Hindlimb muscle (tissue), 1 donor: ENCODE measurements at places on chromosomes 3 and 15.
A peak's percentile ranks its signal among the peaks of the same experiment; 100 is the strongest.

DNA sequence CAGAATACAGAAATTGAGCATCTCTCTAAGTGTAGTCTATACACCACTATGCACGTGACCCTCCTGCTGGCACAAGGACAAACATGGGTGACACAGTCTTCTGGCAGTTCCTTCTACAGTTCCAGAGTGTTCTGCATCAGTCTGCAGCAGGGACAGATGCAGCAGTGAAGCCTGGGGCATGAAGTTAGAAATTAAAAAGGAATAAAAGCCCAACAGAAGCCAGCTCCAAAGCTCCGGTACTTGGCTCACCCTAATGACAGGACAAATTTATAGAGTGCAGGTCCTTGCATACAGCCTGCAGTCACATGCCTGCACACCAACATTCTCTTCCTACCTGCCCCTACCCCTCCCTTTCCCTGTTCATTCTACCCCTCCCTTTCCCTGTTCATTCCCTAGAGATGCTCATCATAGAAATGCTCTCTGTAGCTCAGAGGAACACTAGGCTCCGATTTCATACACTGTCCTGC is 15.0 kb downstream of the UACA start:
- DNase-seq, result no peak

- DNase-seq, result peak; percentile 40
Measured at GRCh38 chr3:59641169-59641899, 591.5 kb upstream of the CFAP20DC start.

- peak; percentile 92 for DNase-seq
Measured at GRCh38 chr3:40584625-40585189, 59.9 kb downstream of the ZNF621 start.

DNA sequence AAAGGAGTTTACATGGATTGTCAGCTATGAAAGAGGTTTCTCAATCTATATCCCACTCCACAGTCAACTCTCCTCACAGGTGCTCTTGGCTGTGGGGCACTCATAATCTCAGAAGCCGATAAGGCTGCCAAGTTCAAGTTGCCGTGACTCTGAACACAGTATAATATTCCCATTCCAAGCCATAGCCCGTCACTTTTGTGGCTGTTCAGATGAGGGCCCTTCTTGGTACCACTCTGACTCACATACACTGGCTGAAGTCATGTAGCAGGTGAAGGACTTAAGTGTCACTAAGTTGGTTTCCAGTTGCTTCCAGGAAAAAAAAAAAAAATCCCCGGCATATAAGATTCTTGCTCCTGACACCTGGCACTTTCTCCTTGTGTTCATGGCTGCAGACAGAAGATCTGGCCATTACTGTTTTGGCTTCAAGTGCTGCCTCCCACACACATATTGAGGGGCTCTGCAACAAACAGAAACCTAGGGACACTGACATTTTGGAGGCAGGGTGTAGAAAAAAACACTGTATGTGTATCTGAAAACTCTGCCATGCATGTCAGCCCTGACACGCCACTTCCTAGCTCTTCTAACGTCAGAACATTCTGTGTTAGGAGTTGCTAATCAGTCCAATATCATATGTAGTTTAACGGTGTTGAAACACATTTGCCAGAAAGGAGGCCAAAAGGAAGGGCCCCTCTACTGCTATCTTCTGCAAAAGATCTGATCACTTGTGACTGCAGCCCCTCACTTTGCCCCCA is 170.2 kb upstream of the ICE2 start:
- DNase-seq, result no peak

DNA sequence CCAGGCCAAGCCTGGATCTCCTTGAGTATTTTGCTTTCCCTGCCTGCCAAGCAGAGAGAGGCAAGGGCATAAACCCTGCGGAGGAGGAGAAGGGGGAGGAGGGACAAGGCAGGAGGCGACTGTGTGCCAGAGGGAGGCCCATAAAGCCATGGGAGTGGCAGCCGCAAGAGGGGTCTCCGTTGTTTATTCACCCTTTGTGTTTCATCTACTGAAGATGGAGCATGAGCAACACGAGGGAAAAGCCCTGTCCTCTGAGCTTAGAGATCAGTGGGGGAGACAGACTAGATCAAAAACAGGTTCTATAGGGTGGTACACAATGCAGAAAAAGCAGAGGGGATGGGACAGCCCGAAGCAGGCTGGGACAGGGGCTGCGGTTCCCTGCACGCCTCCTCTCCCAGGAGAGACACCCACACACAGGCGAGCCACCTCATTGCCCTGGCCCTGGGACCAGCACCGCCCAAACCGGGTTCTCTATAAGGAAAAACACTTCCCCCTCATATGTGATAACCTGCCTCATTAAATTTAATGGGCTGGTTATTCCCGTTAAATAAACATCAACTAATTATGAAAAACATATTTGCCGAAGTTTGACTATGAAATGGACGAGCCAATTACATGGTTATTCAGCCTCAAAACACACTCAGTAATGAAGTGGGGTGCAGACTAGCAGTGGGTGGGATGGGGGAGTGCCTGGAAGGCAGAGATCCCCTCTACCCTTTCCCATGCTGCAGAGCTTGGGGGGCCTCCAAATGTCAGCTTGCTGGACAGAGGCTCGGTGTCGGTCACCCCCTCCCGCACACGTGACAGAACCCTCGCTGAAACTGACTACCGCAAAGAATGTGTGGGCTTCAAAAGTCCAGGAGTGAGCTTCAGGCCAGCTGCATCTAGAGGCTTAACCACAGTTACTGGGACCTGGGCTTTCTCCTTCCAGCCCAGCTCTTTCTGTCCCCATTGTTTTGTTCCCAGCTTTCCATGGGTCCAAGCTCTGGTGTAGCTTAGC is 14.2 kb upstream of the PLXNA1 start:
- no peak for DNase-seq

DNA sequence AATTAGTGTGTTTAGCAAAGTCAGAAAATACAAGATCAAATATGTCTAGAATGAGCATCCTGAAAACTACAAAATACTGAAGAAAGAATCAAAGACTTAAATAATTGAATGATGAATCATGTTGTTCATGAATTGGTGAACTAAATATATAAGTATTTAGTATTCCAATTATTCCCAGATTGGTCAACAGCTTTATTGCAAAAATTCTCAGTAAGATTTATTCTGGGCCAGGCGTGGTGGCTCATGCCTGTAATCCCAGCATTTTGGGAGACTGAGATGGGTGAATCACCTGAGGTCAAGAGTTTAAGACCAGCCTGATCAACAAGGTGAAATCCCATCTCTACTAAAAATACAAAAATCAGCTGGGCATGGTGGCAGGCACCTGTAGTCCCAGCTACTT is 250.0 kb upstream of the NECTIN3 start:
- DNase-seq, result no peak

DNA sequence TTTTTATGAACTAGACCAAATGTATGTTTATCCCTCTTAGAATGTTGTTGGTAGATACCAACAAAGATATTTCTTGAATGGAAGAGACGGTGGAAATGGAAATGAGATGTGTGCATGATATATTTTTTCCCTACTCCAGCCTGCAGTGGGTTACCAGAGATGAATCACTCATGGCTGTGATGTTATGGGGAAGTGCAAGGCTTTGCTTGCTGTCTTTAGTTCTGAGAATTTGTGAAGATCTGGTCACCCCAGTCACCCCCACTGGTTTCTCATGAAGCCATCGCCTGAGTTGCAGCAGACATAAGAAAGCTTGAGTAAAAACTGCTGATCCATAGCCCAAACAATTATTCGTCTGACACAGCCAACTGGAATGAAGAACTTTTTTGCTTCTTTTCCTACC is 78.1 kb upstream of the EOMES start:
- DNase-seq, result no peak

DNA sequence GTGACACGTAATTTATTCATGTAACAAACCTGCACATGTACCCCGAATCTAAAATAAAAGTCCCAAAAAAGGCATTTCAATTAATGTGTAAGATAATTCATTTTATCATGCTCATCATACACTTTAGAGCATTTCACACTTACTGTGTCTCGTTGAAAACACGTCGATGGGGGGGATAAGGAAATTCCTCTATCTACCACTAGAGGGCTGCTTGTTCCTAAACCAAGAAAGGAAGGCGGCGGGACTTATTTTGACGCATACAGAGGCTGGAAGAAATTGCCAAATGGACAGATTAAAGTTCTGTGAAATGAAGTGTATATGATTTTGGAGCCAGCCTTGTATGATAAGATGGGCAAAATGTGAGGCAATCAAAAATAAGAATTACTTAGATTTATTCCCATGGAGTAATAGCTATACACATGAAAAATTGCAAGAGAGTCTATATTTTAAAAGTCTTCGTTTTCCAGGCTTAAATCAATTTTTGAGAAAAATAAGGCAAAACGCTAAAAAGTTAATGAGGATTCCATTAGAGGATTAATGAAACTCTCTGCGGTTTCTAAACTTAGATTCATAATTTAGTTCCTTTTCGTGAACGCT is 346.8 kb downstream of the CNTN3 start:
- peak; percentile 49 for DNase-seq

GRCh38 chr3:1400571-1400970 is 307.7 kb downstream of the CNTN6 start:
- no peak for DNase-seq

DNA sequence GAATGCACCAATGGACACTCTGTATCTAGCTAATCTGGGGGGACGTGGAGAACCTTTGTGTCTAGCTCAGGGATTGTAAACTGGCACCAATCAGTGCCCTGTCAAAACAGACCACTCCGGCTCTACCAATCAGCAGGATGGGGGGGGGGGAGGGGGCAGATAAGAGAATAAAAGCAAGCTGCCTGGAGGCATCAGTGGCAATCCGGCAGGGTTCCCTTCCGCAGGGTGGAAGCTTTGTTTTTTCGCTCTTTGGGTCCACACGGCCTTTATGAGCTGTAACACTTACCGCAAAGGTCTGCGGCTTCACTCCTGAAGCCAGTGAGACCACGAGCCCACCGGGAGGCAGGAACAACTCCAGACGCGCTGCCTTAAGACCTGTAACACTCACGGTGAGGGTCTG is 827.1 kb downstream of the PLOD2 start:
- no peak for DNase-seq

DNA sequence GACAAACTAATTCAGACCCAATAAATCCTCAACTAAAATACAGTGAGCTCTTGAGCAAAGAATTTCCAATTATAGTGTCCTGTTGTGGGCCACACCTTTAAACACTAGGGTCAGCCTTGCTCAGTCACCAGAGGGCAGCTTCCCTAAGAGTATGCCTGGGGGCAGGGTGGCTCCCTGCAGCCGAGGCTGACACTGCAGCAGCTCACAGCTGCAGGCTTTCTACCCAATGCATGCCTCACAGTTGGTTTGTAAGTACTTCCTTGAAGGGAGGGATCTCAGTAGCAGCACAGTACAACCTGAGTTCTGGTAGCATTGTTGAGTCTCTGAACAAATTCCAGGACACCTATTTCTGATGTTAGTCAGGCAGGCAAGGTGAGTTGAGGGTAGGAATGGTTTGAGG is 335.6 kb downstream of the TUSC7 start:
- DNase-seq, result no peak

- DNase-seq, result no peak
Measured at GRCh38 chr3:129727707-129728106, 121.2 kb upstream of the PLXND1 start.

DNA sequence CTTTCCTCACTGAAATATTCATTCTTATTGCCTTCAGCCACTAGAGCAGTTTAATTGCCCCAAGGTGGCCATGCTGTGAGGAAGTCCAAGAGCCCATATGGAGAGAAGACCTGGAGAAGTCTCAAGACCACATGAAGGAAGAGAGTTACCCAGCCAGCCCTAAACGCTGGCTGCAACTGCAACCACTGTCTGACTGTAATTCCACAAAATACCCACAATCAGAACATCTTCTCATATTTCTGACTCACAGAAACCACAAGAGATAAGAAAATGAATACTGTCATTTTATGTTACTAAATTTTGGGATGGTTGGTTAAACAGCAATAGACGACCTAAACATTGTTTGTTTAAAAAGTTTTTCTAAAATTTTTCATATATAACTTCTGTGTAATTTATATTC is 14.7 kb upstream of the SST start:
- no peak for DNase-seq

DNA sequence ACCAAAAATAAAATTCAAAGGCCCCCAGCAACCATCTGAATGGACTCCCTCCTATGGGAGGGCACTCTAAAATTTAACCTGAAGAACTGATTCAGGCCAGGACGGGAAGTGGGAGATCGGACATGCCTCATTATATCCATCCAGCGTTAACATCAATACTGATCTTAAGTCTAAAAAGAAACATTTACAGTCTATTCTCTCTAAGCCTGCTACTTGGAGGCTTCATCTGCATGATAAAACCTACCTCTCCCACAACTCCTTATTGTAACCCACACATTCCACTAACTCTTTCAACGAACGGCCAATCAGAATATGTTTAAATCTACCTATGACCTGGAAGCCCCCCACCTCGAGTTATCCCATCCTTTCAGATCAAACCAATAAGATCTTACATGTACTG is 68.4 kb downstream of the HERC1 start:
- DNase-seq, result no peak

DNA sequence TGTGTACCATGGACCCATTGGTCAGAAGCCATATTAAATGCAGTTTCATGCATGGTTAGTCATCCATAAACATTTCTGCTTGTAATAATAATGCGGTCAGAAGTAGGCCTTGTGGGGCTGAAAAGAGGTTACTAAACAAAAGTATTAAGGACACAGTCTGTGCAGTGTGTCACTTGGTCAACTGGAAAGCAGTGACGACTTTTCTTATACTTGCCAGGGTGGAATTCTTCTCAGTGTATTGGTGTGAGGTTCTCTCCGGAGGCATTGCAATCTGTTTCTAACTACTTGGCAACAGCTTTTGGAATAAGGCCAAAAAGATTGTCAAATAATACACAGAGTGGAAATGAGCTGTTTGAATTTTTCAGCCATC is 46.8 kb downstream of the CHL1 start:
- DNase-seq, result peak; percentile 4

DNA sequence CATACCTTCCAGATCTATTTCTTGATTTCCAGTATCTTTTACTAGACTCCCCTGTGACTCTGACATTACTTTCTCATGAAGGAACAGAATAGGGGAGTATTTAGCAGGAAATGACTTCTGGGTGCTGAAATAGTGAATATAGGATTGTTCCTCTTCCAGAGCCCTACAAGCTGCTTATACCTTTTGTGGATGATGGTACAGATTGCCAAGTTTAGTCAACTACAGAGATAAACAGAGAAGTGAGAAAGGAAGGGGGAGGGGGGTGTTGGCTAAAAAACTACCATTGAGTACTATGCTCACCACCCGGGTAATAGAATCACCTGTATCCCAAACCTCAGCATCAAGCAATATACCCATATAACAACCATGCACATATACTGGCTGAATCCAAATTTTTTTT is 298.3 kb upstream of the GPR149 start:
- DNase-seq, result no peak

- no peak for DNase-seq
Measured at GRCh38 chr15:68537506-68537905, 41.3 kb upstream of the CORO2B start.

GRCh38 chr15:53976844-53977392 is 1.3 kb upstream of the UNC13C start:
- DNase-seq, result no peak
